ENCODE measurements at places on chromosomes 2 and 18.

- no peak for DNase-seq
Measured at GRCh38 chr2:6926071-6926732, 9.0 kb downstream of the RNF144A start.

DNA sequence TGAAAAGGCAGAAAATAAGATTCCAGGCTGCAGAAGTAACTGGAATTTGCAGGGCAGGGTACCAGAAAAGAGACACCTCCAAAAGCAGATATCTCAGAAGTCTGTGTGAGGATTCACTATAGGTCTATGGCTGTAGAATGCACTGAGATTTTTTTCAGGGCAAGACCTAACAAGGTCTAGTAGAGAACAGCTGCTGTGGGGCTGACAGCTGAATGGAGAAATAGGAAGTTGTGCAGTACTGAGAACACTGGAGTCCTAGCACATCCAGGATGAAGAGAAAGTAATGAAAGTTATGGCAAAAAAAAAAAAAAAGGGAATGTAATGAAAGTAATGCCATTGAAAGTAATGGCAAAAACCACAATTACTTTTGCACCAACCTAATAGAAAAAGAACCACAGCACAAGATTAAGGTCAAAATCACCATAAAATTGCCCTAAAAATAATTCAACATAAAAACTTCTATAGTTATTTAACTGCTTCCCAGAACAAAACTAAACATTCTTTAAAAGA lies 57.3 kb downstream of the CPO start:
- no peak for DNase-seq

GRCh38 chr2:69770193-69770702 lies 28.3 kb downstream of the ANXA4 start:
- DNase-seq: no peak

DNA sequence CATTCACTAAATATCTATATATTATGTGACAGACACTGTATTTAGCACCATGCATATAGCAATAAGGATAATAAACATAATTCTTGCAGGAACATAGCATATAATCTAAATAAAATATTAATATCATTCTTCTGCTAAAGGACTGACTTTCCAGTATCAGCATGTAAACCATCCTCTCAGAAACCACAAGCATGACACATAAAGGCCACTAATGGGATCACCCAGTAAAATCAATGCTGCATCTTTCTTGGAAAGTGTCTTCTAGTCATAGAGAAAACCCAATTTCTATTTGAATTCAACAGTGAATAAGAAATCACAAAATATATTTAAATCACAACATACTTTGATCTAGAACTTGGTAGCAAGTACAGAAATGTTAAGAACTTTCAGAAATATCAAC lies 5.8 kb upstream of the LRP1B start:
- DNase-seq: no peak

DNA sequence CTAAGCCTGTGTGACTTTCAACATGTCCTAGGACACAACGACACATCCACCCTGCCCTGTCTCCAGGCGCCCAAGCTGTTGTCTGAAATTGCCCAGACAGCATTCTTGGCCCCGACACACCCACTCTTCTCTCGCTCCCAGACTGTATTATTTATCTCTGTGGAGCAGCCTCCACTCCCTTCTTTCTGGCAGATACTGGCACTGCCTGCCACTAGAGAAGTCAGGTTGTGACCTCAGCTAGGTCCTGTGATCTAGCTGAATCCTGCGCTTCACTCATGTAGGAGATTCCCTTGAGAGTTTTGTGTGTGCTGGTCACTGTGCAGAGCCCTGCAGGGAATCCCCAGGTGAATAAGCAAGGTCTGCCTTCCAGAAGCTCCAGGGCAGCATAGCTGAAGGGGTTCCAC lies 77.1 kb upstream of the TNP1 start:
- DNase-seq: no peak

DNA sequence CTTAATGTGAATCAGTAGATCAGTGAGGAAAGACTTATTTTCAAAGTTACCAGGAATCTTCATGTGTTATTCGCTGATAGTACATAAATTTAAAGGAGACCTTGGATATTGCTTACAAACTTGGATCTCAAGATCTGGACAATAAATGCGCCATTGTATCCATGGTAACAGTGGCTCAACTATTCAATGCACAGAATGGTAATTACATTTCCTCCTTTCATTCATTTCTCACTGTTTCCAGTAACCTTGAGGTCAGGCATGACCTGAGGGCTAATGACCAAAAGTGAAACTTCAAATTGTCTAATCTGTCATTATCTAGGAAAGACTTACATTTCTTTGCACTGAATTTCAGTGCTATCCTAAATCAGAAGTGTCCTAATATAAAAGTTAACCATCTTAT lies 8.1 kb downstream of the LRP2 start:
- DNase-seq: no peak

DNA sequence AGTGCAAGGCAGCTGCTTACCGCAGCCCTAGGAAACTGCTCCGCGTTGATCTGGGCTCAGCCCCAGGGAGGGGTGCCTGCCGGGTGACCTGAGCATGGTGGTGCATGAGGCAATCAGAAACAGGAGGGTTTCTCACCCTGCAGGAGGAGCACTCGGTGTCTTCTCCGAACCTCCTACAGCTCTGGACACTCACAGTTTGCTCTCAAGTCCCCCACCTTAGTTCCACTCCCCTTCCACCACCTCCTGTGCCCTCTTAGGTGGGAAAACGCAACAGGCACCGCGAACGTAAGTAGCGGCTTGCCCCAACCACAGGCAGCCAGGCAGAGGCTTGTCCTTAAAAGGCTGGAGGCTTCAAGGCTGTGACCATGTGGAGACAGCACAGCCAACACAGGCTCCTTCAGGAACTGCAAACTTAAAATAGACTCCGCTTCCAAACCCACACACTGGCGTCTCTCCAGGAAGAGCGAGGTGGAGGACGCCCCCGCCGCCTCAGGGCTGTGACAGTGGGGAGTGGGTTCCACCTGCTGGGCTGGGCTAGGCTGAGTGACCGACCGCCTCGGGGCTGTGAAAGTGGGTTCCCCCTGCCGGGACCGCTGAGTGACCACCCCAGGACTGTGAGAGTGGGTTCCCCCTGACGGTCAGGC lies 71.6 kb downstream of the NDUFA10 start:
- DNase-seq: no peak

GRCh38 chr2:112690853-112691401 lies 29.9 kb upstream of the NT5DC4 start:
- no peak for DNase-seq

- DNase-seq: no peak
Measured at GRCh38 chr18:12296457-12296856, 11.6 kb upstream of the TUBB6 start.

DNA sequence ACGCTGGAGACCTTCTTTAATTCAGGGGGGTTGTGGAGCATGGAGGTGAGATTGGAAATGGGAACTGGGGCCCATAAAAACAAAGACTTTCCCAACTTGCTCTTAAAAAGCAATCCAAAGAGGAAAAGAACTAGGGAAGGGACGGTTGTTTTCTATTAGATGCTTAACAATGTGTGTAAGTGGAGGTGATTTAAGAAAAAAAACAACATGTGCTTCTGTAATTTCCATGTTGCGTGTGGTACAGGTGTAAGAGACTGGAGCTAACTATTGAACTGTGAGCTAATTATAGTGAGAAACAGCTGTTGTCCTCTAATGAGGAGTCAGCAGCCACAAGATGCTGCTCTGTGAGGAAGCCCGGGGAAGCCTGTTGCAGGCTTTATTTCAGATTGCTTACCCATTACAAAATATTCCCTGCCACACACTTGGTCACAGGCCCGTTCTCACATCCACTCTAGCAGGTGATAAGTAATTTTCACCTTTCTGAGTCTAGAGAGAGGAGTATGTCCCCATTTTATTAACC lies 280.6 kb upstream of the PARD3B start:
- no peak for DNase-seq

GRCh38 chr2:229610872-229611271 lies 103.5 kb downstream of the DNER start:
- no peak for DNase-seq

- no peak for DNase-seq
Measured at GRCh38 chr2:29250977-29251376, 135.8 kb downstream of the CLIP4 start.

DNA sequence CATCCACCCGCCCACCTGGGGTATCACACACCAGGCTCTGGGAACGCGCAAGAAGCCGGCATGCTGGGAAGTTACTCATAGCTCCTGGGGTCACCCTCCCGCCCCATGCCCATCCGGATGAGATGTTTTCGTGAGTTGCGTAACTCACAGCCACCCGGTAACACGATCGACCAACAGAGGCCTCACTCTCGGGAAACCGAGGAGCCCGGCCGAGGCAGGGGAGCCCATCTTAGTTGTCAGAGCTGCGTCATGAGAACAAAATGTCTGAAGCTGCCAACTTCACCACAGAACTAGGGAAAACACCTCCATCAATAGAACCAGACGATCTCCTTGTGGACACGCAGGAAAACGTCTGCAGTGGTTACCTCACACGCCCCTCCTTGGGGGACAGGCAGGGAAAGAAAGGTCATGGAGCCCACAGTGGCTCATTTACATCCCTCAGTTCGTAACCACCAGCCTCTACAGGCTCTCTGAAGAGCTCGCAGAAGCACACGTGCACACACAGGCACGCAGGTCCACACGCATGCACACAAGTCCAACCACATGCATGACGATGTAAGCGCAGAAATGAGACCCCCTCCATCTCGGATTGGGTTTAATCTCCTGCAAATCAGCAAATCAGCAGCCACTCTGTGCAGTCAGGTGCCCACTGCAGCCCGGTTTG lies 26.2 kb downstream of the ADI1 start:
- DNase-seq: no peak

DNA sequence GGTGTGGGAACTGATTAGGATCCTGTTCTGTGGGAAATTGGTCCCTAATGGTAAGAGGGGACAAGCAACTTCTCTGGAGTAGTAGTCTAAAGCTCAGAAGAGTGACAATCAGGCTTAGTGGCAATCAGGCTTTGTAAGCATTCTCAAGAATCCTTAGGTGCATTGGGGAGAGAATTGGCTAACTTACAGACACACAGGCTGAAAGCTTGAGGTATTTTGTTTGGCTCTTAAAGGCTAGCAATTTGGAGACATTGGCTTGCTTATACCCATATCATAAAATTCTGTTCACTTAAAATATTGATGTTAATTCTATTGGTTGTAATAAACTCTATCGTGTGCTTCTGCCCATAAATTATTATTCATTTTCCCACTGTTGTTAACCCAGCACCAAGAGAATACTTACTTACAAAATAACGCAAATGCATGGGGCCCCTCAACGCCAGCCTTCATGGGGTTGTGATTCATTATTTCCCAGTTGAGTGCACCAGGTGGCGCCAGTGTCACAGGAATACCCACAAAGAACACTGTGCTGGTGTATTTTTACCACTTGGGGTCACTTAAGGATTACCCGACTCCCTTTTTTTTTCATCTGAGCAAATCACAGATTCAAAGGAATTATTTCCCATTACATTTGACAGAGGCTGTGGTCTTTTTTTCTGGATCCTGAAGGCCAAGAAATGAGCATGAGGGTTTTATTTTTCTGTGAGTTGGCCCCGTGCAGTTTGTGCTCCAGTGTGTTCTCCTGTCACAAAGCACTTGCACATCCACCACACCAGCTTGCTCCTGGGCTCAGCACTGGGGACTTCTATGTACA lies 45.5 kb downstream of the DDX1 start:
- DNase-seq: no peak

DNA sequence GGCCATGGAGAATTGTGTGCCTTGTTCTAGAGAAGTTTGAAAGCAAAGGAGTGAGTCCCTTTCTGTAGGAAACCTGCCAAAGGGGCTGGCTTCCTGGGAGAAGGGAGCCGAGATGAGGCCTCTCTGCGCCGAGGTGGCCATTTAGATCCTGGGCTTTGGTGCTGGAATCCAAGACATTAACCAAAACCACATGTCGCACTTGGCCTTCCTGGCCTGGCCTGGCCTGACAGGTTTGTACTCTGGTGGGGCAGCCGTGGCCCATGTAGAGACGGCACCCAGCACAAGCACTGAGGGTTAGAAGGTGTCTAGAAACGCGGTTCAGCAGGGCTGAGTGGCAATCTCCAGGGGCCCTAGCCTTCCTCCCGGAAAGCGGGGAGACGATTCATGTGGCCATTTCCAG lies 7.1 kb downstream of the CNNM3 start:
- no peak for DNase-seq

DNA sequence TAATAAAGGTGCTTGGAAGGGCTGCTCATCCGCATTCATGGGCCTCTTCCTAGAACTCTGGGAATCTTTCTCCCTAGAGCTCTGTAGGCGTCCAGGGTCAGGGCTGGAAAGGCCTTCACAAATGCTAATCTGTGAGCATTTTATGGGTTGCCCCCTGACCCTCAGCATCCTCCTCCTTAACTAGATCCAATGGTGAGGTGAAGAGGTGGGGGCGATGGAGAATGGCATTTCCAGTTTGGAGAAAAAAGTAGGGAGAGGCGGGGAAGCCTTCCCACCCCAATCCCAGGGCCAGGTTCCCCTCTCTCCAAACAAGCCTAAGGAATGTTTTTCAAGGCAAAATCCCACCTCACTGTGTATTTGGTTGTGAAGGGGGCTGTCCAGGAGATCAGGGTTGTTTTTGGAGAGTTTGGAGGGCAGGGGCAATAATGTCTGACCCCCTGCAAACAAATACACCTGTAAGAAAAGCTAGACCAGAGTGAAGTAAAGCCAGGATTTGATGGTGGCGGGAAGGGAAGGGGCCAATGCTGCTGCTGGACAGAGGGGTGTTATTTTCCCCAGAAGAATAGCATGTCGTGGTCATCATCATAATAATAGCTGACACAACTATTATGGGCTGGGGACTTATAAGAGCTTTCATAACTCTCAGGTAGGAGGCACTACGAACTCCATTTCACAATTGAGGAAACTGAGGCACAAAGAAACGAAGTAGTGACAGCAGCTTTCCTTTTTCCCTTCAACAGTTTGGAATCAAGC lies 1.4 kb upstream of the MYCN start:
- no peak for DNase-seq

Data from NCI-H2081 treated with DMSO at 0.1 percent for 48 hours (cell line).